OCI-LY7 (cell line): ENCODE measurements at places on chromosomes 12 and 14.

GRCh38 chr12:132700212-132700822 is 10.3 kb upstream of the PGAM5 start:
- DNase-seq: no peak

GRCh38 chr14:97117693-97118092 is 320.5 kb downstream of the VRK1 start:
- DNase-seq: no peak

GRCh38 chr14:27387463-27387862 is 789.6 kb upstream of the NOVA1 start:
- no peak for DNase-seq

DNA sequence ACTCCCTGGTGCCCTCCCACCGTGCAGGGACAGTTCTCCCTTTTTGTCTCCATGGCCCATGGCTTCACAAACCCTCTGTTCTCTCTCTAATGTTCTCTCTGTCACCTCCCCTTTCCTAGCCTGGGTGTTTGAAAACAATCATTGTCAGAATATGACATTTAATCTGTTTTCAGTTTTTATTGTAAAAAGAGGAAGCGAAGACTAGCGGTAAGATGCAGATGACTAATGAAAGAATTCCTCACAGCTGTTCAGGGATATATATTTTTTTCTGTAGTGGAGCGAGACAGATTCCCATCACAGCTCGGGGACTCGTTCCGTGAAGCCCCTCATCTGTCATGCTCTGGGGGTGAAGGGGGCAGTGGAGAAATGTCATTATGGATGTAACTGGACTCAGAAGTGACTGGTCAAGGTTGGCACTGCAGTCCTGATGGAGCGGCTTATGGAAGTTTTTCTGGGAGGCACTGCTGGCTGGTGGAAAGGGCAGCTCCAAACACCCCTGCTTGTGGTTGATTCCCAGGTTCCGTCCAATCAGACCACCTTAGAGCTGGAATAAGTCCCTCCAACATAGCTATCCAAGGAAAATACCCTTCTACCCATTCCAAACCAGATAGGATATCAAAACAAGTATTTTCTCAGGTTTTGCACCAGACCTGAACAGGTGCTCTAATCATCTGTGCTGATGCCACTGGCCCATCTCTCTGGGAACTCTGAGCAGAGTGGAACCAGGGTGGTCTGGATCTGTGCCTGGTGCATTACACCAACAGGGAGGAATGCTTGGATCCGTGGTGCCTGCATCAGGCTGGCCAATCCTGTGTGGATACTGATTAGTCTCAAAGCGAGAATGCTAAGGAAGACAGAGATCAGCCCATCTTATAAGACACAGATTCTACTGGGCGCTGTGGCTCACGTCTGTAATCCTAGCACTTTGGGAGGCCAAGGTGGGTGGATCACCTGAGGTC is 84.7 kb downstream of the GPATCH2L start:
- DNase-seq: peak; percentile 2

GRCh38 chr14:33602396-33602795 is 348.5 kb downstream of the EGLN3 start:
- DNase-seq: no peak

- no peak for DNase-seq
Observed at GRCh38 chr14:64573109-64573508, 23.3 kb downstream of the PPP1R36 start.

- no peak for DNase-seq
Observed at GRCh38 chr14:102492531-102492910, 17.1 kb downstream of the ANKRD9 start.

- no peak for DNase-seq
Observed at GRCh38 chr14:65268594-65268993, 143.9 kb upstream of the FUT8 start.

DNA sequence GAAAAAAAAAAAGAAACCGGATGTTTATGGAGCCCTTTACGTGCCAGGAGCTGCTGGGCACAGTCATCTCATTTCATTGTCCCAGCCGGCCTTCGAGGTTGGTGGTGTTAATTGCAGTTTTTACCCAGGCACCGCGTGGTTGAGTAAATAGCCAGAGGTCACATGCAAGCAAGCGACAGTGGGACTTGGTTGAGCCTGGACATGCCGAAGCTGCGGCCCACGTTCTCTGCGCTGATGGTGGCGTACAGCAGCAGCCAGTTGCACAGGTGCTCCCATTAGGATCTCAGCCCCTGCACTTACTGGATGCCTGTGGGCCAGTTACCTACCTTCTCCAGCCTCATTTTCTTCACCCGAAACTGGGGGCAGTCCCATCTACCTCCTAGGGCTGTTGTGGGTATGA is 54.0 kb downstream of the TSPAN9 start:
- no peak for DNase-seq

GRCh38 chr12:125076103-125076502 is 10.9 kb downstream of the AACS start:
- DNase-seq: no peak

DNA sequence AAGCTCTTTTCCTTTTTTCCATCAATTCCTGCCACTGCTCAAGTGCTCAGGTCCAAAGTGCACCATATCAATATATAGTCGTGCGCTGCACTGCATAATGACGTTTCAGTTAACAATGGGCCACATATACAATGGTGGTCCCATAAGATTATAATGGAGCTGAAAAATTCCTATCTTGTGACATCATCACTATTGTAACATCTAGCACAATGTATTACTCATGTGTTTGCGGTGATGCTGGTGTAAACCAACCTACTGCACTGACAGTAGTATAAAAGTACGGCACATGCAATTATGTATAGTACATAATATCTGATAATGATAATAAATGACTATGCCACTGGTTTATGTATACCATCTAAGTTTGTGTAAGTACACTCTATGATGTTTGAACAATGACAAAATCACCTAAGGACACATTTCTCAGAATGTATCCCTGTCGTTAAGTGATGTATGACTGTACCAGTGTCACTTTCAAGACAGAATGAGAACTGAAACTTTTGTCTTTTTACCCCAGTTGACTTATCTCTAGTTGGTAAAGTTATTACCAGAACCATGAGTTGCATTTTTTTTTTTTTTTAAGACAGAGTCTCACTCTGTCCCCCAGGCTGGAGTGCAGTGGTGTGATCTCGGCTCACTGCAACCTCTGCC is 53.7 kb upstream of the INSM2 start:
- no peak for DNase-seq
